Femur (tissue), 1 donor: ENCODE measurements at places on chromosomes 11 and 22.
A peak's percentile ranks its signal among the peaks of the same experiment; 100 is the strongest.

DNA sequence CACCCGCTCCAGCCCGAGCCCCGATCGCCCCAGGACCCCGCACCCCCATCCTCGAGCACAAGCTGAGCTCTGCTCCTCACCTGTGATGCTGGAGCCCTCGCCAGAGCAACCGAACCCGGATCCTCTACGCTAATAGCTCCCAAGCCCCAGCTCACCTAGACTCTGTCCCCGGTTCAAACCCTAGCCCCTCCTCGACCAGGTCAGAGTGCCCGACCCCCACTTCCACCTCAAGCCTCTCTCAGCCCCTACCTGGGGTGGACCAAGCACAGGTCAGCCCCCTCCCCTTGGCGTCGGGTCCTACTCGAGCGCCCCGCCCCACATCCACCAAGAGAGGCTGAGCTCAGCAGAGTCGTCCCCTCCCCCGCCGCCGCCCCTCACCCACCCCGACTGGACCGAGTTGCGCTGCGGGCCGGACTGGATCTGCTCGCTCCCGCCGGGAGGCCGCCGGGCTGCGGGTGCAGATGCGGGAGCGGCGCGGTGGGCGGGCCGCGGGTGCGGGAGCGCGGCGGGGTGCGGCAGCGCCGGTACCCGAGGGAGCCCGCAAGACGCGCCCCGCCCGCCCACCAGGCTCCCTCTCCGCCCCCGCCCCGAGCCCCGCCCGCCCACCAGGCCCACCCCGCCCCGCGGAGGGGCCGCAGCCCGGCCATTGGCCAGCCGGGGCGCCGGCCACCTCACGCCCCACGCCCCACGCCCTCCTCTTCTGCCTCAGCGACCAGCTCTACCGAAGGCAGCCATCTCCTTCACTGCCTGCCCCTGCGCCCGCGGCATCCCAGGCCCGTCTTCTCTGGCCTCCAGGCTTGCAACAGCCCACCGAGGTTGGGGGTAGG is 577 bp upstream of the DKK3 start:
- peak; percentile 77 for DNase-seq

- no peak for DNase-seq
Measured at GRCh38 chr22:35158336-35158735, 92.4 kb downstream of the ISX start.

DNA sequence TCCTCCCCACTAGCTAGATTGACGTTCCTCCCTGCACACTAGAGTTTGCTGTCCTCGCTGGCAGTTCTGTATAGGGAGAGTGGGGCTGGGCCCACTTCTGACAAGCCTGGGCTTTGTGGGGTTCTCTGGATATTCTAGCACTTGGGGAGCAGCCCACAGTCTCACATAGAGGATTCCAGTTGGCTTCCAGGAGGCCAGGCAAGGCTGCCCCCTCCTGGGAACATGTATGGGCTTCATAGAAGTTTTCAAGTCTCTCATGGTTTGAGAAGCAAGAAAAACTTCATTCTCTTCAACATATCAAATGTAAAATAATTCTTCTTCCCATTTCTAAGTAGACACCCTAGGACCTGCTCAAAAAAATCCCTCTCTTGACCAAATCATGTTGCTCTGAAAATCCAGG is 87.5 kb downstream of the NAV2 start:
- DNase-seq, result no peak

DNA sequence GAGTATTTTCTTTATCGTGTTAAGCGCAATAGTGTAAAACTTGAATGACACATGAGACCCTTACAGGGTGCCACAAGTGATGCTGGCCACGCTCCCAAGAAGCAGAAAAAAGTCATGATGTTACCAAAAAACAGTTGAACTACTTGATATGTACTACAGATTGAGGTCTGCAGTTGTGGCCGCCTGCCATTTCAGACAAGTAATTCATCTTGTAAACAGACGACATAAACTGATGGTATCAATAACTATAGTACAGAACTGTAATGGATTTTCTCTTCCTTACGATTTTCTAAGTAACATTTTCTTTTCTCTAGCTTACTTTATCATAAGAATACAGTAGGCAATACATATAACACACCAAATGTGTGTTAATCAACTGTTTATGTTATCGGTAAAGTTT is 5.5 kb downstream of the CD59 start:
- no peak for DNase-seq

DNA sequence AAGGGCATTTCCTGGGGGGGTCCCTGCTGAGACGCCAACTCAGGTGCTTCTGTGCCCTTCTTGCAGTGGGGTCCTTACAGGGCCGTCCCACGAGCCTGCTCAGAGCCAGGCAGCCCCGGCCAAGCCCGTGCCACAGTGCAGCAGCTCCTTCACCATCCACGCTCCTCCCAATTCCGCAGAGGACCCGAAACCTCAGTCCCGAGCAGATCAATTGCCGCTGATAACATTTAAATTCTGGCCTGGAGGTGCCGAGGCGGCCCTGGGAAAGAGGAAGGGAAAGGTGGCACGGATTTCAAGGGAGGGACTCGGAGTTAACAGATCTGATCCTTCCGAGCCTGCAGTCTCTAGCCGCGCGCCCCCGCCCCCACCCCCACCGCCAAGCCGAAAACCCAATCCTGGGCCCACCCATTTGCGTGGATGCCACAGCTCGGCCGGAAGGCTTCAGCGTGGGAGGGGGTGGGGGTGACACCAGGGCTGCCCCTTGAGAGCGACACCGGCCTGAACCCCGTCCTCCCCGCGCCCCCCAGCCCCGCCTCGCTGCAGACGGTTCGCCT is 32.3 kb upstream of the JAM3 start:
- peak; percentile 76 for DNase-seq

GRCh38 chr11:99015634-99016454 is 4.9 kb upstream of the CNTN5 start:
- no peak for DNase-seq

- no peak for DNase-seq
Measured at GRCh38 chr11:130692220-130692619, 224.1 kb downstream of the SNX19 start.

GRCh38 chr11:94513091-94513490 is 830 bp downstream of the C11orf97 start:
- DNase-seq, result no peak
